ENCODE measurements at places on chromosomes 16 and 17. TPM values are rescaled to one million over a fixed set of nuclear protein-coding genes. Genes with fewer than 3 reads are reported as not detected.

CTRB1 gene
- not detected for total RNA-seq

EVPLL gene
- not detected for total RNA-seq

CDRT15 gene
- not detected for total RNA-seq

TAC4 gene
- not detected for total RNA-seq

CCL14 gene
- total RNA-seq: not detected

SMTNL2 gene
- total RNA-seq: 0.36 TPM

LAT gene
- total RNA-seq: 4.7 TPM

Measured in A549 treated with CORT108297 at 1 μM for 4 hours (cell line).